ENCODE measurements at places on chromosomes 6 and 20.

DNA sequence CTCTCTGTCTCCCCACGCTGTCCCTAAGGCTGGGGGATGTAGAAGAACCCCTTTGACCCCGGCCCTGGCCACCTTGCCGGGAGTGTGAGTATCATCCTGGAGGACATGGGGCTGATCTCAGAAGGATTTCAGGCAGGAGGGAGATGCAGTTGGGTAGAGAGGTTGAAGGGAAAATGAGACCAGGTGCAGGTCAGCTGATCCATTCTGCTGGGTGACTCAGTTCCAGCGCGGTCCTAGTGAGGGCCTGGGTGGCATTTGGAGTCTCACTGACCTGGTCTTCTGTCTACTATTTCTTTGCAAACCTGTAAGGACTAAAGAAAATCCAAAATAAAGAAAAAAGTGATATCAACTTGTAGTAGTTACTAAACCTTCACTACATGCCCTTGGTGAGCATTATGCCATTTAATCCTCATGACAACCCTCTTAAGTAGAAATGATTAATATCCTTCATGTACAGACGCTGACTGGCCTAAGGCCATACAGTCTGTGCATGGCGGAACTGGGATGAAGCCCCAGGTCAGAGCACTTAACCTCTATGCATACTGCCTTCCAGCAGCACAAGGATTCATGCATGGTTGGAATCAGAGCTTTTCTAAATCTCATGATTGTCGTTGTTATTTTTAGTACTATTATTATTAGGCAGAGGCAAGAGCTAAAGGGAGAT, 106.3 kb downstream of the ZDHHC14 start:
- DNase-seq = no peak

DNA sequence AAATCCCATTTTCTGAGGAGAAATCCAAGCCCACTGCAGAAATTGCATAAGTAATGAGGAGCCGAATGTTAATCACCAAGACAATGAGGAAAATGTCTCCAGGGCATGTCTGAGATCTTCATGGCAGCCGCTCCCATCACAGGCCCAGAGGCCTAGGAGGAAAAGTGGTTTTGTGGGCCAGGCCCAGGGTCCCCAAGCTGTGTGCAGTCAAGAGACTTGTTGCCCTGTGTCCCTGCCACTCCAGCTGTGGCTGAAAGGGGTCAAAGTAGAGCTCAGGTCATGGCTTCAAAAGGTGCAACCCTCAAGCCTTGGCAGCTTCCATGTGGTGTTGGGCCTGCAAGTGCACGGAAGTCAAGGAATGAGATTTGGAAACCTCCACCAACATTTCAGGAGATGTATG, 276.6 kb downstream of the KHDRBS2 start:
- no peak for DNase-seq

- no peak for DNase-seq
These were observed 147.9 kb upstream of the BTBD3 start for GRCh38 chr20:11769825-11770224.

GRCh38 chr6:56101141-56101553, 146.2 kb downstream of the COL21A1 start:
- no peak for DNase-seq

DNA sequence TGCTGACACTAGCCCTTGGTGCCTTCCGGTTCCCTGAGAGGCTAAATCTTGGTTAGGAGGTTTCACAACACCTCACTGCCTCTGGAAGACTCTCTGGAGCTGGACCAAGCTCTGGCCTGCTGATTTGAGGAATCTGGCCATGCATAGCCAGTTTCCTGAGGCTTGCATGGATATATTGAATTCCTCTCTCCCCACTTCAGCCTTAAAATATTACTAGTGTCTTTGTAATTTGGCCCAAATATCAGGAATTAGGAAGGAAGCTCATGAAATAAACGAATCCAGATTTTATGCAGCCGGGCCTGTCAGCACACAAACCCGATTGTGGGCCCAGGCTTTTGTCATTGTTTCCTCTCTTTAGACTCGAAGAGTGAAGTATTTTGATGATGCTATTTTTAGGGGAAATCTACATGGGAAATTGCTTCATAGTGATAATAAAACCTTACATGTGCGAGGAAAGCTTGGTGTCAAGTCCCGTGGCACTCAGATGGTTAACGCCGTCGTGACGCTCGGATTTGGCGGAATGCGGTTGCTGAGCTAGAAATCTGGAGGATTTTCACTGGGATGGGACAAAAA, 144.4 kb downstream of the PHACTR3 start:
- no peak for DNase-seq

- no peak for DNase-seq
These were observed 710.1 kb upstream of the NRSN1 start for GRCh38 chr6:23415819-23416427.

DNA sequence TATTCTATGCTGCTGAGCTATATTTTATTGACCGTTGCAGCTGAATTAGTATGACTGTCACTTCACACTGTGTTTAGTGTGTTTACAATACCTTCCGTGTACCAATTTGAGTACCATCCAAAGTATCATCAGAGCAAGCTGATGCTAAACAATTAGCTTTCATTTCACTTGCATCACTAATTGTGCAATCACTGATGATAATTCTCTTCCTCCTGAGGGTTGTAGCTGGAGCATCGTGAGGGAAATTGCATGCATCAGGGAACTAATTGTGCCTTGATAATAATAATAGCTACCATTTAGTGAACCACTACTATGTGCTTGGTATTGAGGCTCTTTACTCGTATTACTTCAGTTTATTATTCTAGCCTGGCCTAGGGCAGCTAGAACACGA, 384.8 kb upstream of the SOX4 start:
- DNase-seq = no peak

DNA sequence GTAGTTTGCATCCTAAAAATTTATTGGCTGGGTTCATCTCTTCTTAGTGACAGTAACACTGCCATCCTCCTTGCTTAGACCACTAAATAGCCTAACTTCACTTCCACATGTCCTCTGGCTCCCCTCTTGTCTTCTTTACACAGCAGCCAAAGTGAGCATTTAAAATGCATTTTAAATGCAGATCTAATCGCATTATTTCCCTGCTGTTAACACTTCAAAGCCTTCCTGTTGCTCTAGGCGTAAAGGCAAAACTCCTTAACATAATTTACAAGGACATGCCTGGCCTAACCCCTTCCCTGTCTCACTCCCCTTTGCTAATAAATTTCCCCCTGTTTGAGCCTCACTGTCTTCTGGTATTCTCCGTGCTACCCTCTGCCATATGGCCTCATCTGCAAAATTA, 26.5 kb downstream of the NKAIN2 start:
- DNase-seq = no peak

- DNase-seq = no peak
These were observed 214.3 kb upstream of the LAMP5 start for GRCh38 chr20:9300080-9300479.

DNA sequence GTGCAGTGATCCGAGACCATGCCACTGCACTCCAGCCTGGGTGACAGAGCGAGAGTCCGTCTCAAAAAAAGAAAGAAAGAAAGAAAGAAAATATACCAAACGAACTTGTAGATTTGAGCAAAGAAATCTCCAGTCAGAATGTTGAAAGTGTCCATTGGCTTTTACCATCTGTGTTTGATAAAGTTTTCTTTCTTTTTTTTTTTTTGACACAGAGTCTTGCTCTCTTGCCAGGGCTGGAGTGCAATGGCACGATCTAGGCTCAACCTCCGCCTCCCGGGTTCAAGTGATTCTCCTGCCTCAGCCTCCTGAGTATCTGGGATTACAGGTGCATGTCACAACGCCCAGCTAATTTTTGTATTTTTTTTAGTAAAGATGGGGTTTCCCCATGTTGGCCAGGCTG, 21.3 kb downstream of the BAK1 start:
- DNase-seq = no peak

GRCh38 chr20:50788045-50788991, 6.5 kb upstream of the BCAS4 start:
- no peak for DNase-seq

DNA sequence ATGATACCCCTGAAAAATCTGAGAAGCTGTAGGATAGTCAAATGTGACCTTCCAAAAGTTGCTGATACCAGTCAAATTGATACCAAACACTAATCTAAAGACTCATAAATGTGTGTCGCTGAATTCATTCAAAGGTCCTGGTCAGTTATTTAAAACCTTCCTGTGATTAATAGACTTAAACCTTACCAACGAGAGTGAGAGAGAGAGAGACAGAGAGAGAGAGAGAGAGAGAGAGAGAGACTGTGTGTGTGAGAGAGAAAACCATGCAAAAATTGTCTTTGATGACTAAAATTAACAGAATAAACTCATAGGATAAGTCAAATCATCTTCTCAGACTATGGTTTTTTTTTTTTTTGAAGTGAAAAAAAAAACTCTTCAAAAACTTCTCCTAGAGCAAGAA, 370.9 kb upstream of the HS3ST5 start:
- DNase-seq = no peak

GRCh38 chr6:53045891-53046673, 19.1 kb upstream of the FBXO9 start:
- DNase-seq = no peak

GRCh38 chr6:111119571-111120329, 32.4 kb downstream of the SLC16A10 start:
- no peak for DNase-seq

DNA sequence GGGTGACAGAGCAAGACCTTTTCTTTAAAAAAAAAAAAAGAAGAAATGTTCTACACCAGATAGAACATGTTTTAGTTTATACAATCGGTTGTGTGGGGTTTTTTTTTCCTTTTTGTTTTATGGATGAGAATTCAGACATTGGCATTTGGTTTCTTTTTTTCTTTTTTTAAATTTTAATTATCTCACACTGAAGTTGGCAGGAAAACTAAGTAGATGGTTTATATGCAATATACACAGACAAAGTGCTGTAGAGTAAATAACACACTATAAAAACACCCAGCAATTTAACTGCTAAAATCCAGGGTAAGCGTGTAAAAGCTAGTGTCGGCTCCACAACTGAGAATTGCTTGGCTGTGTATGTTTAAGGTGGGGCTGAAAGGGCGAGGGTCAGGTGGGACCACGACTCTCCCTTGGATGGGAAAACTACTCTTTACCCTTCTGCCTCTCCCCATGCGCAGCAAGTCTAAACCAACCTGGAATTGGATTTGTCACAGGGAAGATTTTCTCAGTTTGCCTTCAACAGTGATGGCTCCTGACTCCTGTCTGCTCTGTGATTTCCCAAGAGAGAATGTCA, 147.1 kb upstream of the MARCKS start:
- no peak for DNase-seq

DNA sequence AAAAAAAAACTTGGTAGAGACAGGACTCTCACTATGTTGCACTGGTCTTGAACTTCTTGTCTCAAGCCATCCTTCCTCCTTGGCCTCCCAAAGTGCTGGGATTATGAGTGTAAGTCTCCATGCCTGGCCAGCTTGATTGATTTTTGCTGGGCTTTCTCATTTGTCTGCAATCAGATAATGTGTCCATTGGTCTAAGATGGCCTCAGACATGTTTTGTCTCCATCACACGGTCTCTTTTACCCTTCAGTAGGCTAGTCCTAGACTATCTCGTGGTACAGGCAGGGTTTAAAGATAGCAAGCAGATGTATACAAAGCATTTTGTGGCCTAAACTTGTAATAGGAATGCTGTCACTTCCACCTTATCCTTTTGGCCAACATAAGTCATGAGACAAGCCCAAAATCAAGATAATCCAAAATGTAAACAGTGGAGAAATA, 289.1 kb downstream of the TFAP2B start:
- DNase-seq = no peak

DNA sequence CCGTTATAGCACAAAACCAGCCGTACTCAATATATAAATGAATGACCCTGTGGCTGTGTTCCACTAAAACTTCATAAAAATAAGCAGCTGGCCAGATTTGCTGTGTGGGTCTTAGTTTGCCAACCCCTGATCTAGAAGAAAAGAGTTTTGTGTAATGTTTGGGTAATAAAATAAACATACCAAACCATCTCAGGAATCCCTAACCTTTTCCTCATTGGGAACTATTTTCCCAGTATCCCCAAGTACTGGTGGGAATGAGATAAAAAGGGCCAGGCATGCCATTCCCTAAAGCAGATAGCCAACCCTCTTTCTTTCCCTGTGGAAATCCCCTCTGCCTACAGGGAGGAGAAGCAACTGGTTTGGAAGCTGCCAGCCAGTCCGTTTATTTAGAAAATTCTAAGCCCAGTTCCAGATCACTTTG, 169.1 kb upstream of the AKAP12 start:
- no peak for DNase-seq

GRCh38 chr6:32933661-32934085, 7.2 kb downstream of the HLA-DMB start:
- DNase-seq = peak; percentile 79

DNA sequence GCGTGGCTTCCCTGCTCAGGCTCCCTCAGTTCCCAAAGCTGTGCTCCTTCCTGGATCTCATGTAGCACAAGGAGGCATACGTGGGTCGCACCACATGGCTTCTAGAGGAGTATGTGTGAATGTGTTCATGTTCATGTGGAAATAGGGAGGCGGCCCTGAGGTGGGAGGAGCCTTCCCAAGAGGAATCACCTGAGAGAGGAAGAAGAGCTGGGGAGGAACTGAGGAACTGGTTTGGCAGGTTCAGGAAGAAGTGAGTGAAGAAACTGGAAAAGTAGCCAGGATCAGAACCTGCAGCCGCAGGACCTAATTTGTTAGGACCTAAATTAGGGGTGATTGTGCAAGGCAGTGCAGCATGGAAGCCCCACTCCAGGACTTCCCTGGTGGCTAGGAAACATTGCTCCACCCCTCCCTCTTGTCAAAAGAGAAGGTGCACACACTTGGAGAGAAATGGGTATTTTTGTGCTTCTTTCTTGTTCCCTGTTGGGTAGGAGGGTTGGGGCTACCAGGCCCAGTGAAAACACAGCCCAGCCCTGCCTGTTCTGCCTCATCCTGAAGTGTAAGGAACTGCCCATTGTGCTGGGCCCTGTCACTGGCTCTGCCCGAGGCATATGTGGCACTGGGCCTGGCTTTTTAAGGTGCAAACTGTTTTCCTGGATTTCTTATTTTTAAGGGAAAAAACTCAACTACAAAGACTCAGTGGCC, 20.7 kb downstream of the SYNJ2 start:
- DNase-seq = no peak

GRCh38 chr6:155272353-155273232, 8.8 kb downstream of the CLDN20 start:
- DNase-seq = no peak

- no peak for DNase-seq
These were observed 321.6 kb downstream of the CDH4 start for GRCh38 chr20:61573415-61574305.

DNA sequence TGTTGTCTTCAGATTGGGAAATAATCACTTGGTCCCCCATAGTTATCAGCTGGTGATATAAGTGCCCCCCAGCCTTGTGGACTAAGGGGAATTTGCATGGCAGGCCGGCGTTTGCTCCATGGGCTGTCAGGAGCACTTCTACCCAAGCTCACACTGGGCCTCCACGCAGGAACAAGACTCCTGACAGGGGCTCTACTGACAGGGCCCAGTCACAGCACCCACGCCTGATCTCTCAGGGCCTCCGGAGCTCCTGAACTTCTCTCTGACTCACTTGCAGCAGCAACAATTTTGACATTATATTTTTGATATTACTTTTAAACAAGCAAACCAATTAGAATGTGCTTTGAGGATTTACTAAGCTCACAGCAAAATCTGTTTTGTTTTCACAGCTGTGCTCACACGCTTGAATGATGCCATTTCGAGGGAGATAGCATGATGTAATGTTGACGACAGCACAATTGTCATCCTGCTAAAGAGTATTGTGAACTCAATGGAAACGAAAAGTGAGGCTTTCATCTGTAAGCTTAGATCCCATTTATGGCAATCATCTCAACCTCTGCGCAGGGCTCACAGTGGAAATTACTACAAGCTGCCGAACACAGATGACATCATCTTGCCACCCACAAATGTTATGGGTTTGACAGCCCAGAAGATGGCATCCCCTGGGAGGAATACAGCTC, 28.7 kb upstream of the TXNDC5 start:
- DNase-seq = no peak

- DNase-seq = no peak
These were observed 44.6 kb upstream of the NT5E start for GRCh38 chr6:85405175-85405852.

Data from CD4-positive, alpha-beta T cell treated with Interleukin-2 at 100 ng/mL for 4 hours (primary cell).